ENCODE measurements at places on chromosomes 3 and 15. TPM values are rescaled to one million over a fixed set of nuclear protein-coding genes. Genes with fewer than 3 reads are reported as not detected.

Gene SLC12A1
- not detected for total RNA-seq

Gene P2RY14
- total RNA-seq, result 1.5 TPM

Gene ACTRT3
- 1.7 TPM for total RNA-seq

Gene FANCD2OS
- not detected for total RNA-seq

Gene EHHADH
- 5.4 TPM for total RNA-seq

Gene GLDN
- total RNA-seq, result not detected

Gene GOLGA6L10
- total RNA-seq, result 1.1 TPM

Gene SKOR1
- total RNA-seq, result 0.16 TPM

All from activated naive CD8-positive, alpha-beta T cell treated with anti-CD3 and anti-CD28 coated beads for 36 hours (primary cell).